ENCODE measurements at places on chromosomes 7 and 10. TPM values are rescaled to one million over a fixed set of nuclear protein-coding genes. Genes with fewer than 3 reads are reported as not detected.

DNA sequence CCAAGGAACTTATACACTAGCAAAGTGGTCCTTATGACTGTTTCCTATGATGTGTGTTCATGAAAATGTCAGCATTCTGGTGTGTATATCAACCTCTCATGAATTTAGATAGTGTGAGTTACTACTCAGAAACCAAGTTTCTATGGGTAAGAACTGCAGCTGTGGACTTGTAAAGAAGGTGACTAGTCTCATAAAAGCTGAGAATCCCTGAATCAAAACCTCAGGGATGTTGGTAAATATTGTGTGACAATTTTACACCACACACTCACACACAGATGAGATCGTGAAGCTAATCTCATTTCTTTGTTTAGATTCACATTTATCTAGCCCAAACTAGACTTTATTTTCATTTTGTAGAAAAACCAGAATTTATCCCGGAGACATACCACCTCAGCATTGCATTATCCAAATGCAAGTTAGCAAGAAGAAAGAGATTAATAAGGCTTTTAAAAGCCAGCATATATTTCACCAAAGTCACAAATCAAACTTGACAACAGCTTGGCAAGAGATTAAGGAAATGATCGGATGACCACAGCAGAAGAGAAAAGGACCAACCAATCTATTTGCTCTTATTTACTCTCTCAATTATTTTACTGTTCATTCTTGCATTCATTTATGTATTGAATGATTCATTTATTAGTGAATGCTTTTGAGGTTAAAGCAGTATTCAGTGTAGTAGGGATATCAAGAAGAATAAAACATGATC is 92.9 kb downstream of the PLXDC2 start:
- no peak for DNase-seq

DNA sequence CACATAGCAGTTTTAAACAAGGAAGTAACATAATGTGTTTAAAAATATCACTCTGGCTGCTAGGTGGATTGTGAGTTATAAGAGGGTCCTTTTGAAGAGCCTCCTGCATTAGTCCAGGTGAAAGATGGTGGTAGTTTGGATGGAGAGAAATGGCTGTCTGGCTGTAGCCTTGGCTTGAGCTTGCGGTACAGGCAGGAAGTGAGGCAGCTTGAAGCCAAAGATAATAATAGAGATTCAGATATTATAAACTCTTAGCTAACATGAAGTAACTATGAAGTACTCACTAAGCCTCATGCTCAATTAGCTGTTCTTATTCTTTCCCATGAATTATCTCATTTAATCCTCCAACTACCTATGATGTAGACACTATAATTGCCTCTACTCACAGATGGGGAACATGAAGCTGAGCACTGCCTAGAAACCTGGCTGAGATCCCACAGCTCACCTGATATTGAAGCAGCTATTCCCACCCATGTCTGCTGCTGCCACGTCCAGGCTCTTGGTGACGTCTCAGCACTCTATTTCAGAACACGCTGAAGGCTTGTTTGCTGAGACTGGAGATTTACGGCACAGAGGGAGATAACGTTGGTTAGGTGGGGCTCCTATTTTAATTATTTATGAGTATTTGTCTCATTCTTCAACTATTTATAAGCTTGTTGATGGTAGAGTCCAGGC is 10.4 kb downstream of the C10orf120 start:
- DNase-seq = no peak

GRCh38 chr7:47256016-47256415 is 325.9 kb downstream of the TNS3 start:
- DNase-seq = no peak

GRCh38 chr10:121244818-121245217 is 353.4 kb downstream of the FGFR2 start:
- DNase-seq = no peak

- no peak for DNase-seq
Measured at GRCh38 chr7:46809886-46810285, 772.0 kb downstream of the TNS3 start.

- DNase-seq = no peak
Measured at GRCh38 chr10:35452171-35452570, 115.9 kb downstream of the CCNY start.

- peak; percentile 80 for DNase-seq
Measured at GRCh38 chr10:5291501-5292195, 73.1 kb upstream of the UCN3 start.

- DNase-seq = no peak
Measured at GRCh38 chr10:127016331-127016730, 111.1 kb downstream of the DOCK1 start.

DNA sequence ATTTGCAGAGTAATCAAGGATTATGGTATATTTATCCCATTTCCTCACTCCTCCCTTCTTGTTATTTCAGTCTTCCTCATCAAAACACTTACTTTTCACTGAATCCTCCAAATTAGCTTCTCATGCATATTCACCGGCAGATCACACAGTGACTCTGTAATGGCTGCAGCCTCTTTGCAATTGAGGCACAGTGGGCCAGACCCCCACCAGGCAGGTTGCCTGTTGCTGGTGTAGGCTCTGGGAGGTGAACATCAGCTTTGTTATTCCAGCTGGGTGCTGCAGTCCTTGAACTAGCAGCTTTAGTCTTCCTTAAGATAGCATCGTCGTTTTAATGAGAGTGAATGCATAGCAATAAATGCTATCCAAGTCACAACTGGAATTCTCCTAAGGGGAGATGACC is 449.3 kb downstream of the CNTNAP2 start:
- no peak for DNase-seq

GRCh38 chr7:137755427-137755826 is 91.3 kb downstream of the DGKI start:
- no peak for DNase-seq

DNA sequence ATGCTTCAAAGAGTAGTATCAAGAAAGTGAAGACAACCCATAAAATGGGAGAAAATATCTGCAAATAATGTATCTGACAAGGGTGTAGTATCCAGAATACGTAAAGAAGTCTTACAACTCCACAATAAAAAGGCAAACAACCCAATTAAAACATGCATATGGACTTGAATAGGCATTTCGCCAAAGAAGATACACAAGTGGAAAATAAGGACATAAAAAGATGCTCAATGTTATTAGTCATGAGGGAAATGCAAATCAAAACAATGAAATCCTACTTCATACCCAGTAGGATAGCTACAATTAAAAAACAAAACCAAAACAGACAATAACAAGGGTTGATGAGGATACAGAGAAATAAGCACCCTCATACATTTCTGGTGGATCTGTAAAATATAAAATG is 79.2 kb downstream of the NUDCD3 start:
- no peak for DNase-seq

- DNase-seq = no peak
Measured at GRCh38 chr10:75395066-75395931, 6.3 kb downstream of the ZNF503 start.

DNA sequence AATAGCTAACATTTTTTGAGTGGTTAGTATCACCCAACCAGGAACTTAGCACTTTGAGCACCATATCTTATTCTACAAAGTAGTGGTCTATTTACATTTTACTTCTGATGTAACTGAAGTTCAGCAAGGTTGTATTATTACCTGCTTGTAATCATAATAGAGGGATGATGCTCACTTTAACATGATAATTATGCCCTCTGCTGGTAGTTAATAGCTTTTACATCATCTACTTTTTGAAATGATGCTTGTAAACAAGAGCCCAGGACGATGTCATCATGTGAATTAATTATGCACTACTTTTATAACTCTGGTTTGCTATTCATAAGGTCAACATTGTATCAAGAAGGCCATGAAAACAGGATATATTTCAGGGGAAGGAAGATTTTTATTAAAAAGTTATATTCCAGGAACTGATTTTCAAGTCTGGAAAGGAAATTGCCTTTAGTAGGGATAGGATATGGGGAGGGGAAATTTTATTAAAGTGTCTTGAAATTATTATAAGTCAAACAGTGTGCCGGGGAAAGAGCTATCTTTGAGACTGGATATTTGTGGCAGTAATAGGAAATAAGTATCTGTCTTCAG is 80.3 kb upstream of the SCIN start:
- peak; percentile 39 for DNase-seq

GRCh38 chr7:92268921-92269320 is 23.1 kb downstream of the ANKIB1 start:
- no peak for DNase-seq

- no peak for DNase-seq
Measured at GRCh38 chr7:52472006-52472620, 563.3 kb upstream of the POM121L12 start.

DNA sequence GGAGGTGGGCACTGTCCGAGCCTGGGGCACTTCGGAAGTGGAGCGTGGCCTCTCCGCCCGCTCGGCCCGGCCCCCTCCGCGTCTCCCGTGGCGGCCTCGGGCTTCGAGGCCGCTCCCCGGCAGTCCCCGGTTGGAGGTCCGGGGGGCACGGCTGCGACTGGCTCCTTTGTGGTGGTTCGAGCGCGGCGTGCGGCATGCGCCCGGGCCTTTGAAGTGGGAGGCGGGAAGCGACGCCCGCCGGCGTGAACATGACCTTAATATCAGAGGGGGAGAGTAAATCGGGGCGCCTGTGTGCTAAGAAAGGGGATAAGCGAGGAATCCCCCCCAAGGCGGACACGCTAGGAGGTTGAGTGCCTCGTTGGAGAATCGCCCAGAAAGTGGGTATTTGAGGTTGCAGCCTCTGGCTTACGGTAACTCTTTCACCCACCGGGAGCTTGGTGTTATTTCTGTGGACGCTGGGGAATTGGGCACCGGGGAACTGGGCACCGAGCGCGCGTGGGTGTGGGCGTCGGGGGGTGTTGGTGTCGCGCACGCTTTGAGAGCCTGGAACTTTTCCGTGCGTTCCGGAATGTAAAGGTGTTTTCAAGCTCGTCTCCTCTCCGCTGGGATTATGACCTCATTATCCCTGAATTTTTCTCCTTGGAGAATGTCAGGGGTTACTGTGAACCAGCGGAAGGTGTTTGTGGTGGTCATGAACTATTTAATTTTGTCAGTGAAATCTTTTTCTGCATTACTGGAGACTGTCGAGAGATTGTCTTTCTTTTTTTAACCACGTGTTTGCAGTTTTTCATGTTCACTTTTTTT is 660 bp downstream of the SUV39H2 start:
- peak; percentile 57 for DNase-seq

DNA sequence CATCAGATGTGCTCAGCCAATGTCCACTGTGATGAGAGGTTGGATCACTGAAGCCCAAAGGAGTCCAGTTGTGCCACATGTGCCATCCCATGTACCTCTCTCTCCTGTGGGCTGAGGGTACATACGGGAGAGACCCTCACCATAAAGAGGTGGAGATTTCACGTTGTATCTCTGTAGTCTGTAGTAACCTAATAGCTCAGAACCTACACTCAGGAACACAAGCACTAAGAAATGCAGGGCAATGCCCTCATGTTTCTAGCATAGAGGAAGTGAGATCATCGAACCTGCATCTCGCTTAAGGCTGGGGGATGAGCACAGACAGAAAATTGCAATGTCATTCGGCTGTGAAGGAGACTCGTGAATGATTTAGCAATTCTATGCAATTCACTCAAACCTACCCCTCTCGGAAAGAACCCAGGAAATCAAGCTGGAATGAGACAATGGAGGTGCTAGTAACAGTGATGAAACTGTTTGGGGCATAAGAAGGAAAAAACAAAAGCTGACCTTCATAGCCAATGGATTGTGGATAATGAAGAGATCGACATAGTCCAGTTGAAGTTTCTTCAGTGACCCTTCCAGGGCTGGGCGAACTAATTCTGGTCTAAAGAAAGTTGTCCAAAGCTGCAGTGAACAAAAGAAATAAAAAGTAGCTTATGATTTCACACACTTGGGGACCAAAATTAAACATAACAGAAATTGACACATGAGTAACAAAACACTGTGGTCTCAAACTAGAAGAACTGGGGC is 80.3 kb upstream of the UCN3 start:
- DNase-seq = peak; percentile 52

- DNase-seq = no peak
Measured at GRCh38 chr10:71496927-71497762, 100.4 kb downstream of the CDH23 start.

- no peak for DNase-seq
Measured at GRCh38 chr10:130744631-130745030, 566.9 kb downstream of the TCERG1L start.

DNA sequence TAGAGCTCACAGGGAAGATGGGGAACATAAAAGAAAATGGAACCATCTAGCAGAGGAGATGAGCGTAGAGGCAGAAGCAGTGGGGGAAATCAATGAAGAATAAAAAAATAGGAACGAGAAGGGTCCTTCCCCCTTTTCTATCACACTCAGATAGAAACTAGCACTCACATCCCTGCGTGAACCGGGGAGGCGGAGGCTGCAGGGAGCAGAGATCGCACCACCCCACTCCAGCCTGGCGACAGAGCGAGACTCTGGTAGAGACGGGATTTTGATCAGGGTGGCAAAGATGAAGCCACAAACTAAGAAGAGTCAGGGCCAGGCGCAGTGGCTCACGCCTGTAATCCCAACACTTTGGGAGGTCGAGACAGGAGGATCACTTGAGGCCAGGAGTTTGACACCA is 64.7 kb upstream of the ECHDC3 start:
- no peak for DNase-seq

Gene SLC39A12
- total RNA-seq = not detected

Gene TLX1
- total RNA-seq = not detected

Gene MMP21
- total RNA-seq = 0.85 TPM

Gene ANXA8
- not detected for total RNA-seq

Gene CALHM2
- 26.6 TPM for total RNA-seq

Gene ZNF273
- 4.2 TPM for total RNA-seq

Gene IQUB
- 0.09 TPM for total RNA-seq

Gene LMOD2
- not detected for total RNA-seq

Gene CYP3A4
- not detected for total RNA-seq

Gene NANOS1
- not detected for total RNA-seq

Gene PPP1R3A
- total RNA-seq = not detected

Gene IKZF5
- total RNA-seq = 40.3 TPM

Gene LIPJ
- 0.09 TPM for total RNA-seq

Measured in natural killer cell (primary cell).